PC-9 (cell line): ENCODE measurements at places on chromosomes 1 and 21.

- H3K4me3 ChIP-seq, result no peak overlapping the region
- H3K27me3 ChIP-seq, result no peaks in the 10 kb centered on the region
- DNase-seq, result no peak
- no peak overlapping the region for H3K27ac ChIP-seq
These were observed 47.9 kb upstream of the EDEM3 start for GRCh38 chr1:184802354-184803179.

- H3K27me3 ChIP-seq, result no peaks in the 10 kb centered on the region
- no peak overlapping the region for H3K27ac ChIP-seq
- DNase-seq, result no peak
- H3K4me3 ChIP-seq, result no peak overlapping the region
- peaks cover 16% of the 10 kb centered on the region for H3K4me1 ChIP-seq
These were observed 85.1 kb upstream of the LMO4 start for GRCh38 chr1:87243573-87243972.

GRCh38 chr21:46554431-46555224 is 50.3 kb downstream of the S100B start:
- H3K36me3 ChIP-seq, result no peaks in the 10 kb centered on the region
- H3K27me3 ChIP-seq, result no peaks in the 10 kb centered on the region
- H3K4me1 ChIP-seq, result no peaks in the 10 kb centered on the region

- DNase-seq, result no peak
- H3K4me1 ChIP-seq, result no peaks in the 10 kb centered on the region
- H3K27me3 ChIP-seq, result no peaks in the 10 kb centered on the region
- no peak overlapping the region for H3K4me3 ChIP-seq
These were observed 32.0 kb downstream of the OLFM3 start for GRCh38 chr1:101964708-101965107.
